PC-9 (cell line): ENCODE measurements at places on chromosomes 1 and 21. TPM values are rescaled to one million over a fixed set of nuclear protein-coding genes. Genes with fewer than 3 reads are reported as not detected.
A peak's percentile ranks its signal among the peaks of the same experiment; 100 is the strongest.

Gene GJA4
- not detected in 2 replicates for total RNA-seq

GRCh38 chr1:47523835-47524215 is 86.0 kb downstream of the FOXD2 start:
- no peak for DNase-seq

Gene CCDC17
- total RNA-seq = 5.6 and 6.6 TPM in 2 replicates

DNA sequence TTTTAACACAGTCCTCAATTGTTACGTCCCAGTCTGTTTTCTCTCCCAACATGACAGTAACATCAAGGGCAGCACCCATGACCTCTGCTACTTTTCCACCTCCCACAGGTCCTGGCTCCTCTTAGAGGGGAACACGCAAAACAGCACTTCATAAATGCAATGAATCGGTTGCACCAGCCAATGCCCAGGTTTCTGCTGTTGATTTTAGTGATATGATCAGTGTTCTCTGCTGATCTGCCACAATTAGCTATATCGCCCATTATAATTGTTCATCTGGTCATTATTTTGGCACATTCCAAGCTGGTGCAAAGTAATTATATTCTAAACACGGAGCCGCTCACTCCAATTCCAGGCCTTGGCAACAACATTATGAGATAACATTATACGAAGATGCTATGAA is 184.5 kb downstream of the KCNH1 start:
- no peak for DNase-seq

Gene MIXL1
- total RNA-seq = not detected in 2 replicates

GRCh38 chr1:225447650-225448089 is 19.8 kb upstream of the LBR start:
- DNase-seq = no peak

Gene DMRTA2
- not detected in 2 replicates for total RNA-seq

DNA sequence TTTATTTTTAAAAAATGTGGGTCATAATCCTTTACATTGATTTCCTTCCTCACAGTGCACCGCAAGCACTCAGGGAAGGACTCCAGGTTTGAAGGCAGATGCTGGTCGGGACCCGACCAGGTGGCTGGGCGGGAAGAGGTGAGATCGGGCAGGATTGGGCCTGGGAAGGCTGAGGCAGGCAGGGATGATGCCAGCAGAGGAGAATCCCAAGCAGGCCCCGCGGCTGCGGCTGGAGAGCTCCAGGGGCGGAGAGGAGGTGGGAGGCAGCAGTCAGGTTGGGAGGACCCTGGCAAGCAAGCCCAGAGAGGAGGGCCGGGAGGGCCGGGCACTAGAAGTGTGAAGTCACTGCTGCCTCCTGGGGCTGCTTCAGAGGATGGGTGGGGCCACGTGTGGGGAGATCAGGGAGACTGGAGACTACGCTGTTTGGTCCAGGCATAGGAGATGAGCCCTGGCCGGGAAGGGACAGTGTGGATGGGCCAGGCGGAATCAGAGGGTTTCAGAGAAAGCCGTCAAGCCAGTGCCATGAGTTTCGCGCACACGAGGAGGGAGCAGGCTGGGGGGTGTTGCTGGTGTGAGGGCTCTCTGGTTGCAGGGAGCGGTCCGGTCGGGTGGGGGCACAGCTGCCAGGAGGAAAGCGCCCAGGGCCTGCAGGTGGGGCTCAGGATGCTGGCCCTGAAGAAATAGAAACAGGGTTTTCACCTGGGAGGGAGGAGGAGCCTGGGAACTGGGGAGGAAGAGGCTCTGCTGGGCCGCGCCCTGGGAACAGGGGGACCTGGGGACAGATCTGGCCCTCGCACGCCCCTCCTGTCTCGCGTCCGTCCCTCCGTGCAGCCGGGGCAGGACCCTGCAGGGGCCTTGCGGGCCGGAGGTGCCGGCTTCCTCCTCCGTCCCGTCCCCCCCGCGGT is 888 bp upstream of the COL18A1 start:
- DNase-seq = no peak

DNA sequence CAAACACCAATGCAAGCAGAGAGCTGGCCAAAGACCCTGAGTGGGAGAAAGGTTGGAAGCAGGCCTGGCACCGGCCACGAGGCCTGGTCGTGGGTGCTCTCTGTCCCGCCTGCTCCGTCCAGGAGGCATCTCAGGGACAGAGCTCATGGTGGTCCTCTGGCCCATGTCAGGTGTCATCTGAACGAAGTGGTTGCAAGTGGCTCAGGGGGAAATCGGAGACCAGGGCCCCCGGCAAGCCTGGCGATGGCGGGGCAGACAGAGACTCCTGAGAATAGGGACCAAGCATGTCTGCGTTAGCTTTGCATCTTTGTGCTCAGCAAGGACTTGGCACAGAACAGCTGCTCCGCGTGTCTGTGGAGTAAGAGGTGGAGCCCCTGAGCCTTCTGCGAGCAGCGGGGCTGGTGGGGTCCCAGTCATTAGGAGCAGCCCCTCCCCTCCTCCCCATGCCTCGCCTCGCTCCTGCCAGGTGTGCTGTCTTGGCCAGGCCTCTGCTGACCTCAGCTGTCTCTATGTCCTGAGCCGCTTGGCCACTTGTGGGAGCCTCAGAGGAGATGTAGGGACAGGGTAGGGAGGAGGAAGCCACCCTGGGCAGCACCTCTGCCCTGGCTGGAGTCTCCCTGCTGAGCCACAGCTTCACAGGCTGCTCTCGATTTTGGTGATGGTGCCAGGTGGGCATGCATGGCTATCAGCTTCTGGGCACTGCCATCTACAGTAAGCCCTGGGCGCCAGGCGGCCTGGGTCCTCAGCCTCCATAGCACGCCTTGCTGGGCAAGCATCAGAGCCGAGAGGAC is 362.9 kb upstream of the VAMP3 start:
- DNase-seq = no peak

DNA sequence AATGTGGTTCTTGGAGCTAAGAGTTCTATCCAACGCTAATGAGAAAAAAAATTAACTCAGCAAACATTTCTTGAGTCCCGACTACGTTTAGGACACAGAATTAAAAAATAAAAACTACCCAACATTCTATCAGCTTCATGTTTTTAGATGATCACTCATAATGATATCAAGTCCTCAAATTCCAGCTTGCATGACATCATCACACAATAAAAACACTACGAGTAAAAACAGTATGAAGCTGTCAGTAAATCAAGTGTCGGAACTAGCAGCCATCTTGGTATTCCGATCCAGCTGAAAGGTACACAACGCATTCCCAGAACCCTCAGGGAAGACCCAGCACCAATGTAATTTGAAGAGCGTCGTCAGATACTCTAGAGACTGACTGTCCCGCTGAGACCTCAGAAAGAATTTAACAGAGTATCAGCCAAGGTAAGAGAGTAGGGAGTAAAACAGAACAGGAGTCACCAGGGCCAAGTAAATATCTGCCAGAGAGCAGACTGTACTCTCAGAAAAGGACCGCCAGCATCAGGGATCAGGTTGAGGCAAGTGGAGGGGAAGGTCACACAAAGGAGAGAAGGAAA is 57.0 kb downstream of the NRIP1 start:
- DNase-seq = no peak

Gene LRRC52
- not detected in 2 replicates for total RNA-seq

GRCh38 chr1:32869923-32870614 is 643 bp downstream of the FNDC5 start:
- no peak for DNase-seq

GRCh38 chr21:14560555-14560954 is 14.4 kb upstream of the SAMSN1 start:
- no peak for DNase-seq

Gene CFHR3
- total RNA-seq = 0.28 TPM in 1 of 2 replicates, not detected in the other

Gene OR2M3
- 0.20 and 0.35 TPM in 2 replicates for total RNA-seq

Gene MYOC
- total RNA-seq = not detected in 2 replicates

DNA sequence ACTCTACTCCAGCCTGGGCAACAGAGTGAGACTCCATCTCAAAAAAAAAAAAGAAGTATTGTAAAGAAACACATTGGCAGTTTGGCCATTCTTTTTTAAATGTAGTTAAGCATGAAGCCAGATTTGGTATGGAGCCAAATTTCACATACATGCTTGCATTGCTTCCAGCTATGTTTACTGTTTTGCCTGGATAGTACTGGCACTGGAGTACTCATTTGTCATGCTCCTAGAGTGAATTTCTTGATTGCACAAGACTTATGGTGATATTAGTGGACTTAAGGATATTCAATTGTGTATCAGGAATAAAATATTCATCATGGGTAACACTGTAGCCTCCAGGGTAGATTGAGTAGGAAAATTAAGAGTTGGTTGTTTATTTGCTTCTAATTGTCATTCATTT is 24.5 kb upstream of the SLC9A1 start:
- no peak for DNase-seq

GRCh38 chr1:23757812-23758211 is 14.5 kb downstream of the ELOA start:
- DNase-seq = no peak

- no peak for DNase-seq
Measured at GRCh38 chr1:147625362-147625995, 44.8 kb downstream of the ACP6 start.

GRCh38 chr1:245217853-245218608 is 63.2 kb downstream of the KIF26B start:
- DNase-seq = no peak

- peak; percentile 61 for DNase-seq
Measured at GRCh38 chr1:101238681-101239094, 1.9 kb downstream of the S1PR1 start.

Gene TRIM58
- not detected in 2 replicates for total RNA-seq

DNA sequence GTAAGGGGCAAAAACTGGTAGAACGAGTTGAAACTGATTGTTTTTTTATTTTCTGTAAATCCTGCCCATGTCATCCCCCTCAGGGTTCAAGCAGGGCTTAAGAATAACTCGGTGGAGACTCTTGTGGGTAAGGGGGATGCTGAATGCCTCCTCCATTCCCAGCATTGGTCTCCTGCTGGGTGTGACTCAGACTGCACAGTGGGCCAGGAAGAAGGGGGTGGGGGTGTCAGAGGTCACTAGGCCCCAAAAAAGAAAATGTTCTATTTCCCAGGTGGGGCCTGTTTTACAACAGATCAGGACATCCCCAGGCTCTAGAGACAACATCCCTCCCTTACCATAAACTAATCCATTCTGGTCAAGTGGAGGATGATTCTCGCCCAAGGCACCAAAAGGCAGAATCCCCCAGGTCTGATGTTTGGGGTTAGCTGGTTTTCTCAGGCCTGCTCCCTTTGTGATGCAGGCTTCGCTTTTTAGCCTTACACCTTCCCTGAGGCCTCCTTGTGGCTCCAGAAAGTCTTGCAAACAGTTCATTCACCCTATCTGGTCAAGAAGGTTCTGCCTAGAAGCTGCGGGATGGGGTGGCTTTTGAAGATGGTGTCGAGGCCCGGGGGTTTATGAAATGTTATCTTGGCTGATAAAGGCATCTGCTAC is 10.7 kb upstream of the GRHL3 start:
- DNase-seq = no peak

GRCh38 chr21:37166733-37167132 is 93.7 kb downstream of the TTC3 start:
- DNase-seq = no peak

Gene CNTN2
- total RNA-seq = not detected in 2 replicates

DNA sequence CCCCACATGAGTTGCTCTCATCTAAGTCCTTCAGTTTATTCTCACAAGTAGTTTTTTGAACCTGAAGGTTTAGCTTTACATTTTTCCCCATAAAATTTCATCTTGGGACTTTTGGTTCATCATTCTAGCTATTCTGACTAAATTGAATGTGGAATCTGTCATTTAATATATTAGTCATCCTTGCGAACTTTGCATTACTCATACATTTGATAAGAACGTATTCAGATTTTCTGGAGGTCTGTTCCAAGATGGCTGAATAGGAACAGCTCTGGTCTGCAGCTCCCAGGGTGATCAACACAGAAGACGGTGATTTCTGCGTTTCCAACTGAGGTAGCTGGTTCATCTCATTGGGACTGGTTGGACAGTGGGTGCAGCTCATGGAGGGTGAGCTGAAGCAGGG is 59.8 kb upstream of the CSF1 start:
- no peak for DNase-seq

- no peak for DNase-seq
Measured at GRCh38 chr1:247681288-247681897, 1.9 kb upstream of the OR13G1 start.

- peak; percentile 89 for DNase-seq
Measured at GRCh38 chr1:229756666-229757065, 130.6 kb downstream of the URB2 start.

- DNase-seq = no peak
Measured at GRCh38 chr1:24972221-24972914, 42.3 kb upstream of the RUNX3 start.
